DND-41 (cell line): ENCODE measurements at places on chromosomes 2 and 18.

DNA sequence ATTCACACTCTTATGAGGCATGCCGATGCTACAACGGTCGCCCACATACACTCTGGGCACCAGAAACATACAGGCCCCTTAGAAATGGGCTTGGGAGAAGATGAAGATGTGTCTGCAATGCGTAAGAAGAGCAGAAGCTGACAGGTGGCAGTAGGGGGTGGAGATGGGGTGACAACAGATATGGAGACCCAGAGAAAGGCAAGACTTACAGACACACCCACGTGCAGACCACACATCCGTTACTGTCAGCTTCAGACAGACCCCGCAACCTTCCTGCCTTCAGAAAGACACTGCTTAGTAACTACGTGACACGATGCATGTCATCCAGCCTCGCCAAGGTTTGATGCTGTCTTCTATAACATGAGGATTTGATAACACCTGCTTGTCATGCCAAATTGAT, 89.5 kb downstream of the ZFP36L2 start:
- DNase-seq = peak; percentile 96

DNA sequence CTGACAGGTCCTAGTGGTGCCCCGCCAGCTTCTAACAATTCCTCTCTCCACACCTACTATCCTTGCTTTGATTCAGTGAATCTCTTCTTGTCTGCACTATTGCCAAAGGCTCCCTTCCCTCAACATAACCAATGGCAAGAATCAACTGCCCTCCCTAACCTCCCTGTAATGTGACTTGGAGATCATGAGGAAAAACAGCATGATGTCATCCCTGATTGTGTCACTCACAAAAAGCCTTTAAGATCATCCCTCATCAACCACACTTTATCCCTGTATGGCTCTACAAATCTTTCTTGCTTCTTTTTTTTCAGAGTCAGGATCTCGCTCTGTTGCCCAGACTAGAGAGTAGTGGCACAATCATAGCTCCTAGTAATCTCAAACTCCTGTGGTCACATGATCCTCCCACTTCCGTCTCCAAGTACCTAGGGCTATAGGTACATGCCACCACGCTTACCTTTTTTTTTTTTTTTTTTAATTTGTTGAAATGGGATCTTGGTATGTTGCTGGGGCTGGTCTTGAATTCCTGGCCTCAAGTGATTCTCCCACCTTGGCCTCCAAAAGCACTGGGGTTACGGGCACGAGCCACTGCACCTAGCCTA, 19.7 kb downstream of the SAP130 start:
- no peak for DNase-seq

- DNase-seq = no peak
These were observed 111.6 kb upstream of the SERTAD2 start for GRCh38 chr2:64765160-64765805.

GRCh38 chr2:18976168-18976961, 382.1 kb downstream of the OSR1 start:
- DNase-seq = no peak

GRCh38 chr18:60925892-60926291, 407.3 kb upstream of the CDH20 start:
- no peak for DNase-seq

DNA sequence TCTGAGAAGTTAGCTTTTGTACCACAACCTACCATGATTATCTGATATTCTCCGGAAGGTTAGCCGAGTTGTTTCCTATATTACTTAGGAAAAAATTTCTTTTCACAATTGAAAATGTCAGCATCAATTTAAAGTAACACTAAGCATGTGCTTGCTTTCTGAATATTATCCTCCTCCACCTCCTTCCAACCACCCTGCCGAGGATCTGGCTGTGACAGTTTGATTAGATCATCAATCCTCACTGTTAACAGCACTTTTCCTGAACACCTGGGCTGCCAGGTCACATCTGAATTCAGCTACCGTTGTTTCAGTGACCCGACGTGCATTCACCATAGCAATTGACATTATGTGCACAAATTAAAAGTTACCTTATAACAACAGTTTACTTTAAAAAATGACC, 207.0 kb downstream of the ZNF407 start:
- no peak for DNase-seq

DNA sequence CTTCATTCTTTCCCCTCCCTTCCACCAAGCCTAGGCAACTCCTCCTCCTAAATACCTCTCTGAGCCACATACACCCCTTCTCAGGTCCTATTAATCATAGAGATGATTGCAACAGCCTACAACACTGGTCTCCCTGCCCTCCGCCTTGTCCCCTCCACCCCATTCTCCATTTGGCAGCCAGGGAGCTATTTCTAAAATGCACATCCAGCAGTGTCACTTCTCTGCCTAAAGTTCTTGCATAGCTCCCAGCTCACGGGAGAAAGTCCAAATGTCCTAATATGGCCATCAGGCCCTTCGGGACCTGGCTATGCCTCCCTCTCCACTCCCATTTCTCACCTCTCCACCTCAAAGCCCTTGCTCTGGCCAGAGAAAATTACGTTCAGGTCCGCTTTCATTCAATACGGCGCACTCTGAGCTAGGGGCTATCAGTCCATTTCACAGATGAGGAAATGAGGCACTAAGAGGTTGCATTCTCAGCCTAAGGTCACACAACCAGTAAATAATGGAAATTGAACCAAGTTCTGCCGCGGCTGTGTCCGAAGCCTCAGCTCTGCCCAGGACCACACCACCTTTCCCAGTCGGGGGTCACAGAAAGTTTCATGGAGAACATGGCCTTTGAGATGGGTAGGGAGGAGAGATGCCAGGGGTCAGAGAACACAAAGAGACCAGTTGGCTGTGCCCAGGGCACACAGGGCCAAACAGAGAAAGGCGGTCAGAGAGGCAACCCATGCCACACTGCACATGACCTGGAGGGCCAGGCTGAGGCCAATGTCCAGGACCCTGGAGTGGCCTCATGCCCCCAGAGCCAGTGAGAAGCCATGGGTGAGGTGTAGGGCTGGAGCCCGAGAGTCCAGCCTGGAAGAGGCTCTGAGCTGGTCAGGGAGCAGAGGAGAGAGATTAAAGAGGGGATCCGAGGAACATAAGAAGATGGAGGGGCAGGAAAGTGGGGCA, 72.8 kb downstream of the TNS1 start:
- DNase-seq = no peak

GRCh38 chr2:215002500-215002899, 135.9 kb downstream of the ABCA12 start:
- DNase-seq = no peak

DNA sequence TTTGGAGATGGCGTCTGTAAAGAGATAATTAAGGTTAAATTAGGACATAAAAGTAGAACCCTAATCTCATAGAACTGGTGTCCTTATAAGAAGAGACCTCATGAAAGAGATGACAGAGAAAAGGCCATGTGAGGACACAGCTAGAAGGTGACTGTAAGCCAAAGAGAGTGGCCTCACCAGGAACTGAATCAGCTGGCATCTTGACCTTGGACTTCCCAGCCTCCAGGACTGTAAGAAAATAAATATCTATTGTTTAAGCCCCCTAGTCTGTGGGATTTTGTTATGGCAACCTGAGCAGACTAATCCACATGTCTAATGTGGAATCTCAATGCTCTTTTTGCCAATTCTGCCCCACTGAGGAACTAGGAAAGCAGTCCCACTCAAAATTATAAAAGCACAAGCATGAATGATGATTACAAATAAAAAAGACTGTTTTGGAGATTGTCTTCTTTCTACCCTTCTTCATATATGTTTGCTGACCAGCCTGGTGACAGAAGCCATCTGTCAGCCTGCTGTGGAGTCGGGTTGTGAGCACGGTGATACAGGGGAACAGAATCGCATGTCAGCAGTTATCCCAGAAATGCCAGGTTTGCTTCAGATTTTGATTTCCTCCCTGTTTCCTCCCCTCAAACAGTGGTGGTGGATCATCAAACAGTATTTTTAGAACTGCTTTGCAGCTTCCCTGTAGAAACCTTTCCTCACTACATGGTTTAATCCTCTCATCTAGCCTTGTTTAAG, 54.2 kb downstream of the INPP4A start:
- DNase-seq = no peak

GRCh38 chr2:201057087-201057521, 14.4 kb downstream of the HYCC2 start:
- DNase-seq = no peak

GRCh38 chr2:178863856-178864620, 56.8 kb upstream of the TTN start:
- DNase-seq = no peak

GRCh38 chr2:182894174-182894573, 27.7 kb upstream of the FRZB start:
- DNase-seq = no peak

DNA sequence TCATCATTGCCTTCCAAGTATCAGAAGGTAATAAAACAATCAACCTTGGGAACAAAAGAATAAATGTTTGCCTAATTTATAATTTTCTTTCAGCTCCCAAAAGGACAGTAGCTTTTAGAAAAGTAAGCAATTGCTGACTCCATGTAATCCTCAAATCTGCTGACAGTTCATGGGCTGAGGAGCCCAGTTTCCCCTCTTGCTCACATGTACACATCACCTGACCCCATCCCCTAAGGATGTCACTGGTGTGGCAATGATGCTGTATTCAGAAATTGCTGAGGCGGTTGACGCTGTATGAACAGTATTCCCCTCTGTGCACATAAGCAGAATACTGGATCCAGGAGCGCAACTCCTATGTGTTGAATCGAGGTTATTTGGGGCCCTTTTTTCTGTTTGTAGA, 56.1 kb upstream of the LYPD1 start:
- DNase-seq = no peak

DNA sequence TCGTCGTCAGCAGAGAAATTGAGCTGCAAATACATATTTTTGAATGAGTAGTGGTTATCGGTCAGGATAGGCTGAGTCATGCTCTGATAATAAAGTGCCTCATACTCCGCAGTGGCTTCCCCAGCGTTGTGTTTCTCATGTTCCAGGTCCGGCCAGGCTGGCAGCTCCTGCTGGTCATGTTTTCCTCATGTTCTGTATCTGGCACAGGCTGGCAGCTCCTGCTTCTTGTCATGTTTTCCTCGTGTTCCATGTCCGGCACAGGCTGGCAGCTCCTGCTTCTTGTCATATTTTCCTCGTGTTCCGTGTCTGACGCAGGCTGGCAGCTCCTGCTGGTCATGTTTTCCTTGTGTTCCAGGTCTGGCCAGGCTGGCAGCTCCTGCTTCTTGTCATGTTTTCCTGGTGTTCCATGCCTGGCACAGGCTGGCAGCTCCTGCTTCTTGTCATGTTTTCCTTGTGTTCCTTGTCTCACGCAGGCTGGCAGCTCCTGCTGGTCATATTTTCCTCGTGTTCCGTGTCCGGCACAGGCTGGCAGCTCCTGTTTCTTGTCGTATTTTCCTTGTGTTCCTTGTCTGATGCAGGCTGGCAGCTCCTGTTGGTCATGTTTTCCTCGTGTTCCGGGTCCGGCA, 148.9 kb downstream of the ATP9B start:
- no peak for DNase-seq

DNA sequence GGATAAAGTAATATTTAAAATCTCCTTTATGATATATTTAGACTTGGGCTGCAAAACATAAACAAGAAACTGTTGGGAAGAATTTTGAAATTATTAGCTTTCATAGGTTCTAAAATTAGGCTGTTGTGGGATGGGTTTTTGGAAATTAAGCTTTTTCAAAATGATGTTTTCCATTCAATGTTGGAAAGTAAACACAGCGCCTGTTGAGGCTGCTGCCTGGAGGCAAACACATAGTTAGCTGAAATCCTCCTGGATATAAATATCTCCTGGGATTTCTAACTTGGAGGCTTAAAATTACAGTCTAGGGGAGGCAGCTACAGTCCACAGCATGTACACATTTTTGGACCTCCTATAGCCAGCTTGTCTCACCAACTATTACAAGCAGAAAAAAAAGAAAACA, 197.3 kb downstream of the DCC start:
- DNase-seq = no peak
